NCI-H1436 (cell line): ENCODE measurements at places on chromosomes 4 and X.

- DNase-seq, result no peak
Measured at GRCh38 chr4:24093446-24093845, 203.6 kb upstream of the PPARGC1A start.

DNA sequence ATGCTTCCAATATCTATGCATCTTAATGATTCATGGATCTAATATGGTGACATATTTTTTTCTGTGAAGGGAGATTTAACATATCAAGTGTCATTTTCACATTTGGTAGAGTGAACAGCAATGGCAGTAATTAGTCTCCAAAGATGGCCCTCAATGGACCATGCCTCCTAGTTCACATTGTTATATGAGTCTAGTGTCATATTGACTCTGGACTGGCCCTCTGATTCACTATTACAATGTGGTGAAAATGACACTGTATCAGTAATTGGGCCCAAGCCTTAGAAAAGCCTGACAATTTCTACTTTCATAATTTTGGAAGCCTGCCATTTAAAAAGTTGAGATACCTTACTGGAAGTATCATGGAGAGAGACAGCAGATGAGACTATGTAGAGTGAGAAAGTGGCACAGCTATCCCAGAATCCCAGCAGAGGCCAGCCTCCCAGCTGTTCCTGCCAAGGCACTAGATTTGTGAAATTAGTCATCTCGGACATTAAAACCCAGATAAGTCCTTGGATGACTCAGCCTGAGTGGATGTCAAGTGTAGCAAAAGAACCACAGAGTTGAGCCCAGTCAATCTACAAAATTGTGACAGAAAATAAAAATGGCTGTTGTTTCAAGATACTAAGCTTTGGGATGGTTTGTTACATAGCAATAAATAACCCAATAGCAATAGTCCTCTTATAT lies 68.4 kb downstream of the ARHGEF38 start:
- DNase-seq, result no peak

- no peak for DNase-seq
Measured at GRCh38 chr4:173367946-173368345, 2.8 kb upstream of the SAP30 start.

- no peak for DNase-seq
Measured at GRCh38 chr4:114108869-114109268, 129.4 kb upstream of the ARSJ start.

DNA sequence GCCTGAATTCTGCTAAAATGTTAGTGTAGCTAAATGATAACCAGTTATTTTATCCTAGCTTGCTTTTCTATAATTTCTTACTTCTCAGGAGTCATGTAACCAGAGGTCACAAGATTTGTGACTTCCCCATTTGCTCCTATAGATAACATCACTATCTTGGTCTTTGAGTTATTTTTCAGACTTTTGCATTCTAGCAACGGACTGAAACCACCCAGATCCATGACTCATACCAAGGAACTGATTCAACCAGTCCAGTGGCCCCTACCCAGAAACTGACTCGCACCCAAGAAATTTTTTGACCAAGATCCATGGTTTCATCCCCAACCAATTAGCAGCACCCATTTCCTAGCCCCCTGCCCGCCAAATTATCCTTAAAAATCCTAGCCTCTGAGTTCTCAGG lies 50.0 kb downstream of the IQCM start:
- no peak for DNase-seq

- DNase-seq, result no peak
Measured at GRCh38 chrX:41085878-41086626, 807 bp downstream of the USP9X start.

DNA sequence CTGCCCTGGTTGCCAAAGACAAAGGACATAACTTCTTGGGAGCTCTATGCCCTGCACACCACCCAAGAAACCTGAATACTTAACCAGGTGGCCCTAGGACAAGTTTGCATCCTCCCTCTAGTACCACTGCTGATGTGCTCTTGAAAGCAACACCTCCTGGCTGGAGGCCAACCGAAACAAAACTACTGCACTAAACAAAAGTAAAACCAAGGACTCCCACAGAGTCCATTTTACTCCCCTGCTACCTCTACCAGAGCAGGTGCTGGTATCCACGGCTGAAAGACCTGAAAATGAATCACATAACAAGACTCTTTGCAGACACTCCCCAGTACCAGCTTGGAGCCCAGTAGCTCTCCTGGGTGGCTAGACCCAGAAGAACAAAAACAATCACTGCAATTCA lies 941.8 kb downstream of the RAPGEF2 start:
- DNase-seq, result no peak

DNA sequence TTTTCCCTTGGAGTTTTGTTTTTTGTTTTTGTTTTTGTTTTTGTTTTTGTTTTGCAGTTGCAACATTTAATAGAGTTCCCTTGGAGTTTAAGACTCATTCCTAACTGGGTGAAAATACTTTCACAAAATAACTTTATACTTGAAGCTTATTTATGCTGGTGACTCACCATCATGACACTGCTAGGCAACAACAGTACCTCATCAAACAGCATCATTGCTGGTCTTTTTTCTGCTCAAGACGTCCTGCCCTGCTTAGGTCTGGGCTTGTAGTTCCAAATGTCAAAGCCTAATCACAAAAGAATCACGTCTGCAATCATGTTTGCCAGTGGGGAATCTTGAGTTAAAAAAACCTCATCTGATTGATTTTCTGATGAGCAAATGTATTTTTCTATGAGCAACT lies 105.7 kb upstream of the PRPS2 start:
- no peak for DNase-seq

GRCh38 chr4:4412641-4413372 lies 25.9 kb downstream of the NSG1 start:
- DNase-seq, result no peak

- DNase-seq, result peak; percentile 46
Measured at GRCh38 chr4:8440492-8441311, at the start of the genes ACOX3 and TRMT44. TSS of gene ACOX3 (minus strand) at chr4:8440723. CDS start at chr4:8416521, 24,202 bp downstream. TSS of gene TRMT44 (plus strand) at chr4:8440777. CDS start at chr4:8440823, 46 bp downstream.

DNA sequence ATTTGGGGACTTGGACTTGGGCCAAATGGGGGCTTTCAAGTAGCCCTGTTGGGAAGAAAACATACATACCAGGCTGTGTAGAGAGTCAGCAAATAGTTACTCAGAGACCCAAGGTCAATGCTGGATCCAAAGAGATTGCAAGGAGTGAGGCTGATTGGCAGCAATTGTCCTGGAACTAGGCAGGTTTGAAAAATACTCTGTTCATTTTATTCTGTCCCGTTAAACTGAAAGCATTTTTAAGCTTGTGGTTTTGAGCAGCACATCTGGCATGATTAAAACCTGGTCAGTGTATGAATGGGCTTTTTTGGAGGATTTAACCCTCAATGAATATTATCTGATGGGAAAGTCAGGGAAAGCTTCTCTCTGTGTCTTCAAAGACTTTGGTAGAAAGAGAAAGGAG lies 294.3 kb upstream of the BOD1L1 start:
- DNase-seq, result no peak

DNA sequence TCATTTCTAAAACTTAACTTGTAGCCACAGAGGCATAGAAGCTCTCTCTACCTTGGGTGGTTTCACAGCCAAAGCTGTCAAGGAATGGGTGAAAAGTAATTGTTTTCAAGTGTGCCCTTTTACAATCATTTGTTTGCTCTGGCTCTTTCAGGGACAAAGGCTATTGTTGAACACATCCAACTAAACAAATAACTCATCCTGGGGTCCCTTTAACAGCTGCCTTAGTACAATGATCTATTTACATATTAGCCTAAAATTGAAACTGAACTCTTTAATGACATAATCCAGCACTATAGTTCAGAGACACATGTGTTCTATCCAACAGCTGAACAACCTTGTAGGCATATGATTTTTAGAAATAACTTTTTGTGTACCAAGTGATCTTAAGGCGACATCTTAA lies 3.7 kb downstream of the HHIP start:
- peak; percentile 43 for DNase-seq
